ENCODE measurements at places on chromosomes 1 and 21.

DNA sequence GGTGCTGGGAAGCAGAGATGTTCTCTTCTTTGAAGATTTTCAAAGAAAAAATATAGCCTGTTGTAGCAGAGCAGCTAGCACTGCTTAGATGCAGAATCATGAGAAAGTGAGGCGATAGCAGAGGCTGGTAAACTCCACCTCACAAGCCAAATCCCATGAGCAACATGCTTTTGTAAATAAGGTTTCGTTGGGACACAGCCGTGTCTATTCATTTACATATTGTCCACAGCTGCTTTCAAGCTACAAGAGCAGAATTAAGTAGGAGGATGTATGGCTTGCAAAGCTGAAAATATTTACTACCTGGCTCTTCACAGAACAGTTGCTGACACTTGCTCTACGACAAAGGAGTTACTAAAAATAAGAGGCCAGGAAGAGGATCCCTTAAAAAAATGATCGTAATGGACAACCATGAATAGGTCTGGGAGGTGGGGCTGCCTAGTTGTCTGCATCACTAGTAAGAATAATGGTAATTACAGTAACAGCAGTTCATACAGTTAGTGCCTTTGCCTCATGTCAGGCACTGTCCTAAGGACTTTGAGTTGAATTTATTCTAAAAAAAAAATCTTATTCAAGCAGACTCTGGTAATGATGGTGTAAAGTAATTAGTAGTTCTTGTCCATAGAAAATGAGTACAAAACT is 622.0 kb downstream of the KIF26B start:
- DNase-seq = no peak

- DNase-seq = no peak
Observed at GRCh38 chr1:106292130-106292529, 764.3 kb upstream of the PRMT6 start.

DNA sequence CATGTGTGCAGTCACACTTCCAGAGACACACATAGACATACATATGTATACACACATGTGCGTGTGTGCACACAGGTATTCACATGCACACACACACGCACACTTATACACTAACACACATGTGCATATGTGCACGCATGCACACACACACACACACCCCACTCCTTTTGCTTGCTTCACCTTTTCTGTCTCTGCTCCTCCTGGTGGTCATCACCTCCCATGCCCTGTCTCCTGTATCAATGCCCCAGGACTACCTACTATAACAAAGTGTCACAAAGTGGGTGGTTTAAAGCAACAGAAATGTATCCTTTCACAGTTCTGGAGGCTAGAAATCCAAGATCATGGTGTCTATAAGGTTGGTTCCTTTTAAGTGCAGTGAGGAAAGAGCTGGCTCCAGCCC is 27.4 kb downstream of the ETS2 start:
- DNase-seq = no peak

DNA sequence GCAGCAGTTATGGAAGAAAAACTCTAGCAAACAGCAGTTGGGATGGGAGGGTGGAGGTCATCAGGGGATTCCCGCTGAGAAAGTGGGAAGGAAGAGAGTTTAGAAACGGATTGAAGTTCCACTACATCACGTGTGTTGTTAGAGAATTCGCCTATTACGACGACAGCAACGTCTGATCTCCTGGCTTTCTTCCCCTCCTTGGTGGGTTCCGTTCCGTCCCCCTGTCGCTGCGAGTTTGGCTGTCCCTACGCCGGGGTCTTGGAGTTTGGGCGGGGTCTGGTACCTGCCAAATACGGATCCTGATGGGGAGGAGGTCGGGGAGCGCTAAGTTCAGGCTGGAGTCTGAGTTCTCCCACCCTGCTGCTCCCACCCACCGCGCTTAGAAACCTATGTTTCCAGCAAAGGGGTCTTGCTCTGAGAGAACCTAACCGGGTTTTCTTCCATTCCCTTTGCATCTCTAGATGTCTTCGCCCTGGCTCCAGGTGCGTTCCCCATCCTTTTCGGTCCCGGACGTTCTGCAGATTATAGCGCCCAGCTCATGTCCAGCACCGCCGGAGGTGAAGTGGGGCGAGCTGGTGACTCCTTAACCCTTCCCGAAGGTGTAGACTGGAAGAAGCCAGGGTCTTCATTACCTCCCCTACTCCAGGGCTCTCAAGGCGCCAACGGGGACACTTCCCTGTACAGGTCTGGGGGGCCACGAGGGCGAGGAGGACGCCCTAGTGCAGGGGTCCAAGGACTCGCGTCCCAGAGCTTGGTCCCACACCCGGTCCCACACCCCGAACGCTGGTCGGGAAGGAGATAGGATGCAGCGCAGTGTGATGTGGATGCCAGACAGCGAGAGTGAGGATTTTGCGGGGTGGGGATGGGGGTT is 641 bp upstream of the KCNK2 start:
- DNase-seq = no peak

GRCh38 chr1:39501666-39502065 is 10.2 kb downstream of the BMP8A start:
- DNase-seq = no peak

All from natural killer cell (primary cell).